Liver (tissue), 10 donors: ENCODE measurements at places on chromosomes 3 and 15. TPM values are rescaled to one million over a fixed set of nuclear protein-coding genes. Genes with fewer than 3 reads are reported as not detected.

GRCh38 chr15:31842532-31843195 is 187.7 kb upstream of the CHRNA7 start:
- H3K4me1 ChIP-seq: no peaks in the 10 kb centered on the region
- no peaks in the 10 kb centered on the region for H3K27me3 ChIP-seq
- DNase-seq: no peak
- H3K4me3 ChIP-seq: no peak overlapping the region

GRCh38 chr15:43107751-43108150 is 1.9 kb upstream of the UBR1 start:
- DNase-seq: no peak
- H3K27me3 ChIP-seq: no peaks in the 10 kb centered on the region
- H3K4me3 ChIP-seq: no peak overlapping the region
- no peaks in the 10 kb centered on the region for H3K36me3 ChIP-seq
- H3K4me1 ChIP-seq: peaks cover 17% of the 10 kb centered on the region
- H3K27ac ChIP-seq: no peak overlapping the region

- DNase-seq: no peak
- H3K36me3 ChIP-seq: no peaks in the 10 kb centered on the region
- no peak overlapping the region for H3K27ac ChIP-seq
- no peaks in the 10 kb centered on the region for H3K4me1 ChIP-seq
- H3K4me3 ChIP-seq: no peak overlapping the region
Measured at GRCh38 chr15:92377083-92377789, 16.4 kb upstream of the ST8SIA2 start.

DNA sequence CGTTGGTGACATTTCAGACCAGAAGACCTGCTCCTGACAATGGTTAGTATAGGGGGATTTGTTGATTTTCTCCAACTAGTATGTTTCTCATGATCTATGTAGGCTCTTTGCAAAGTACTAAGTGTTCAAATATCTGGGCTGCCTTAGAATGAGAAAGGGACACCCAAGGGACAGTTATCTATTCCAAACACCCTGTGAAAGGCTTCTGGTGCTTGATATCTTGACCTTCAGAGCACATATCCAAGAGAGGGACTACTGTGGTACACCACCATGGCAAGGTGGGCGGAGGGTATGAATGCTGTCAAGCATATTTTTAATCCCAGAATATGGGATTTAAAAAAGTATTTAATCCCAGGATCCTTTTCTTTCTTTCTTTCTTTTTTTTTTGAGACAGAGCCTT is 1.1 kb downstream of the FANCD2OS start:
- no peaks in the 10 kb centered on the region for H3K4me1 ChIP-seq
- H3K27ac ChIP-seq: no peak overlapping the region
- no peaks in the 10 kb centered on the region for H3K27me3 ChIP-seq
- no peaks in the 10 kb centered on the region for H3K36me3 ChIP-seq
- no peak overlapping the region for H3K4me3 ChIP-seq

DNA sequence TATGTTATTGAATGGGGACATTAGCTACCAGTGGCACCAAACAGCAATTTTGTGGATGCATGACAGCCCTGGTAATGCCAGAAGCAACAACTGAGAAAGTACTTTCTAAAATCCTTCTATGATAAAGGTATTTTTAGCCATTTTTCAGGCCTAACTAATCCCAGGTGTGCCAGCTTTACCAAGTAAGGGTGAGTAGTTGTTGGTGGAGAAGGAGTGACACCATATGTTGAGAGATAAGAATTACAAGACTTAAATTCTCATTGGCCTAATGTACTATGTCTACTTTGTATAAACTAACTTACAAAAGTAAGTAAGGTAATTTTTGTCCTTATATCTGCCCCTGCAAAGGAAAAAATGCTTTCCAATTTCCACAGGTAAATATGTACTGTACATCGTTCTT is 4.1 kb upstream of the COX17 start:
- DNase-seq: no peak
- peaks cover 11% of the 10 kb centered on the region for H3K4me1 ChIP-seq
- H3K4me3 ChIP-seq: no peak overlapping the region
- no peaks in the 10 kb centered on the region for H3K27me3 ChIP-seq
- H3K36me3 ChIP-seq: no peaks in the 10 kb centered on the region

DNA sequence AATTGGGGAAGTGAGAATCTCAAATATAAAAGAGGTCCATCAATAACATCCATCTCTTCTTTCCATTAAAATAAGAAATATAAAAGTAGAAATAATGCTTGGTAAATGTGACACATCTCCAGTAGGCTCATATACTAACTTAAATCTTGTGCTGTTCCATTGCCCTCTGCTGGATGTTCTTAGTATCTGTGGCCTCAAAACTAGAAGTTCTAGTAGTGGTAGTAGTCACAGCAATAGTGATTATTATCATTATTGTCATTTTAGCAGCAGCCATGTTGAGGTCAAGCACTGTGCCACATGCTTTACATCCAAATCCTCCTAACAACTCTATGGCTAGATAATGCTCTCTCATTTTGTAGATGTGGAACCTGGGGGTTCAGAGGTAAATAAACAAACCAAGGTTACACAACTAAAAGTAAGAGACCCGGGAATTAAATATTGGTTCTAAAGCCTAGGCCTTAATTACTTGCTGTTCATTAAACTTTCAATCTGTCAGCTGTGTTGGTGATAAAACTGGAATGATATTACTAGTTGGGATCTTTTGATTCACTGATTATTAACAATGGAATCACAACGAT is 20.2 kb upstream of the BTLA start:
- H3K4me1 ChIP-seq: no peaks in the 10 kb centered on the region
- no peak overlapping the region for H3K27ac ChIP-seq
- H3K27me3 ChIP-seq: no peaks in the 10 kb centered on the region
- no peak for DNase-seq

The RUBCN gene
- total RNA-seq: 5.0 TPM

DNA sequence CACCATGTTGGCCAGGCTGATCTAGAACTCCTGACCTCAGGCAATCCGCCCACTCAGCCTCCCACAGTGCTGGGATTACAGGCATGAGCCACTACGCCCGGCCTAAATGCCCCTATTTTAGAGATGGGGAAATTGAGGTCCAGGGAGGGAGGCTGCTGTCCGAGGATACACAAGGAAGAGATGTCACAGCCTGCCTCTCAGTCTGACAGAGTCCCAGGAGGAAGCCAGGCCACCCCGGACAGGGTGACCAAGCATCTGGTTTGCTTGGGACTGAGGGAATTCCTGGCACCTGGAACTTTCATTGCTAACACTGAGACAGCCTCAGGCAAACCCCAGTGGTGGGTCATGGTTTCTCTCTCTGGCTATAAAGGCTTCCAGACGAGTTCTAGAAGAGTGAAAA is 30.6 kb upstream of the ADAMTS7 start:
- H3K4me3 ChIP-seq: no peak overlapping the region
- no peaks in the 10 kb centered on the region for H3K4me1 ChIP-seq
- no peak for DNase-seq
- no peaks in the 10 kb centered on the region for H3K27me3 ChIP-seq

GRCh38 chr3:27511724-27512422 is 27.7 kb upstream of the SLC4A7 start:
- no peak overlapping the region for H3K27ac ChIP-seq
- H3K36me3 ChIP-seq: no peaks in the 10 kb centered on the region
- no peaks in the 10 kb centered on the region for H3K27me3 ChIP-seq

The PIGX gene
- 10.0 TPM for total RNA-seq
